EL (cell line): ENCODE measurements at places on chromosomes 1 and 21.
A peak's percentile ranks its signal among the peaks of the same experiment; 100 is the strongest.

- DNase-seq: no peak
Observed at GRCh38 chr1:152020849-152021248, 16.0 kb downstream of the S100A11 start.

DNA sequence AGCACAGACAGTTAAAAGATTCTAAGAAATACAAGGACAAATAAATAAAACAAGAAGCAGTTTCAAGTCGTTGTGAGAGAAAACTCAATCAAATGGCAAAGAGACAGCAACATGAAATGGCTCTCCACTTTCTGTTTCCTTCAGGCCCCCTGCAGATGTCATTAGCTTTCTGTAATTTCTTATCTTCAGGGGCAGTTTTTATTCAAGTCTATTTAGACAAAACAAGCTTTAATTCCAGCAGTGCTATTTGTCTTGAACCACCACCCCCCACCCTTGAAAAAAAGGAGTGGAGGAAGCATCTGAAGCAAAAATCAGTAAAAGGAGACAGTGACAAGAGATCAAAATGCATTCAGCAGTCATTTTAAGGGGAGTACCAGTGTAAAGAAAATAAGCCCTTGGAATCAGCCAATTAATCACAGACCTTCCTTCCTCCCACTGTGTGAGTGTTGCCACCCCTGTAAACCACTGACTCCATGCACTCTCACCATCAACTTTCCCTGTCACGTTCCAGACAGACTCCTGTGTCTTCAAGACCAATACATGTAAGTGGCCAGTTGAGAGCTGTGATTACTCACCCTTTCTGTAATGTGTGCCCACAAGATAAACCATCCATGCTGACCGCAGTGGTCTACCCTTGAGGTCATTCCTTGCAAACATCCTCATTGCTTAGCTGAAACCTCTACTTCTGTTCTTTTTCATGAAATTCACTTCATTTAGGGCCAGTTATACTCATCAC lies 136.1 kb upstream of the HOOK1 start:
- DNase-seq: peak; percentile 99

- DNase-seq: peak; percentile 65
Observed at GRCh38 chr1:208235982-208236761, 8.0 kb downstream of the PLXNA2 start.

GRCh38 chr21:19603011-19603593 lies 1199.5 kb upstream of the TMPRSS15 start:
- DNase-seq: no peak

GRCh38 chr1:8847990-8848389 lies 30.5 kb downstream of the ENO1 start:
- DNase-seq: no peak

DNA sequence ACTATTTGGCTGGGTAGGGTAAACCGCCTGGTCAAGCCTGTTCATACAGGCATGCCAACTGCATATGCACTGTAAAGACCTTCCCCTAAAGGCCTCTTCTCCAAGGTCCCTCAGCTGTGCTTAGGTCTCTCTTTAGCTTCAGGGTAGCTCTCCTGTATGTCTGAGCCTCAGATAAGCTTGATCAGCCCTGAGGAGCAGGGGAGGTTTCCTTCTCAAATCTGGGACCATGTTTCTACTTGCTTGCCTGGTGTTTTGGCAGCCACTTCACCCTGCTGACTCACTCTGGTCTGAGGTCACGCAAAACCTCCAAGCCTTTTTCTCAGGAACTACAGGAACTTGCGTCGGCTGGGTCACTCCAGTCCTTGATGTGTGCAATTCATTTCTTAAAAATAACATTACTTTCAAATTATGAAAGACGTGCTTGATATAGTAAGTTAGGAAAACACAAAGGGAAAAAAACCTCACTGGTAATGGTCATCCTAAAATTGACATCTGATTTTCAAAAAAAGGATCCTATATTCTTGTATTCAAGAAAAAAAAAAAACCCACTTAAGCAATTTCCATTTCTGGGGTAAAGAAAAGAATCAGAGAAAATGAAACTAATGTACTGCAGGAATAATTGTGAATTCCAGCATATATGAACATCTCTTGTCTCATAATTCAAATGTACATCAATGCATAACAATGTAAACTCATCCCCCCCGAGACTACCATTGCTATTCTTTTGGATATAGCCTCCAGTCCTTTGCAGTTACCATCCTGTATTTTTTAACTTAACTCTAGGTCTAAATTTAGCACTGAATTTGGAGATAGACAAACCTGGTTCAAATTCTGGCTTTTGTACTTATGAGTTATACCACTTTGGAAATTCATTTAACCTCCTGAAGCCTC lies 24.8 kb upstream of the RNF19B start:
- peak; percentile 95 for DNase-seq

DNA sequence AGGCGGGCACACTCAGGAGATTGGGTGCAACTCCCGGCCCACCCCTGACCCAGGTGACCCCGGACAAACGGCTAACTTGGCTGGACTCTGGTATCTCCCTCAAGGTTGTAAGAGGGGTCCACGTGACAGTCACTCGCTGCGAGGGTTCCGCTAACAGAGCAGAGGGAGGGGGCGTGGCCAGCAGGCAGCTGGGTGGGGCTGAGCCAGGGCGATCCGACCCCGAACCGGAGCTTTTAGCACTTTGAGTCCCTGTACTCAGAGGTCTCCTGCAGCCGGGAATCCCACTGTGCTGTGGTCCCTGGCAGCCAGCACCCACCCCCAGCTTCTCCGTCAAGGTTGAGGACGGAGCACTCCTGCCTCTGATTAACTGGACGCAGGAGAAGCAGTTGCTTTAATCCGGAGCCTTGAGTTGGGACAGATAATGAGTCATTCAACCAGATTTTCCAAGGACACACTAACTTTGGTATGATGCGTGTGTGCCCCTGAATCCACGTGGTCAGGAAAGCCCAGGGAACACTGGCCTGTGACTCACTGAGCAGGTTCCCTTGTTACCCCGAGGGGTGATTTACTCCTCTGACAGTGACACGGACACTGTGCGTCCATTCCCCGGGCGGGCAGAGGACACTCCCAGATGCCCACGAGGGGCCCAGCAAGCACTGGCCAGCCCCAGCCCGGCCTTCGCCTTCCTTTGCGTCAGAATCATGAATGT lies 16.8 kb downstream of the TRPM2 start:
- DNase-seq: peak; percentile 60

DNA sequence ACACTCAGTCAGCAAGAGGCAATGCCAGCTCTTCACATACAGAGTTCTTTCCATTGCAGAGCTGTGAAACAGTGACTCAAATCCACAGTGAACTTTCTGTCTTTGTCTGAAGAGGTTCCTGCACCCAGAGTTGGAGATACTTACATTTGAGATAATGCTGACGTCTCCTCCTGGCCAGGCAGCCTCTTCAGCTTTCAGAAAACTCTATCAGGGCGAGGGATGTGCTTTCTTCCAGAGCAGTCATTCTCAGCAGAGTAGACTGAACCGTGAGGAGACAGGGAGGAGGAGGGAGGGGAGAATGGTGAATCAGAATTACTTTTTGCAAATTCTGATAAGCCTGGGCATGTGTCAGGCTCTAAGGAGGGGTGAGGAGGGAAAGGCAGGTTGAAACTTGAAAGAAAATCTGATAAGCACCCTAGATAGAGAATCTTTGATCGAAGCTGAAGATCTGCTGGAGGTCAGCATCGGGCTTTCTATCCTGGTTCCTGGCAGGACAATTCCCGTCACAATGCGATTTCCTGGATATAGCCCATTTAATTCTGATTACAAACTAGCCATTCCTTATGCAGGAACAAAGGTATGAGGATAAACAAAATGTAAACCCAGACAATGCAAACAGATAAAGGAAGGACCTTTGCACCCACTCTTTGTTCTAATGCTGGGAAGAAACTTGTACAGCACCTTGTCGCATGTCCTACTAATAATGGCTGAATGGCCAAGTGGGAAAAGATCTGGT lies 18.9 kb upstream of the NID1 start:
- no peak for DNase-seq

- peak; percentile 62 for DNase-seq
Observed at GRCh38 chr1:182786223-182786994, 3.2 kb upstream of the NPL start.

DNA sequence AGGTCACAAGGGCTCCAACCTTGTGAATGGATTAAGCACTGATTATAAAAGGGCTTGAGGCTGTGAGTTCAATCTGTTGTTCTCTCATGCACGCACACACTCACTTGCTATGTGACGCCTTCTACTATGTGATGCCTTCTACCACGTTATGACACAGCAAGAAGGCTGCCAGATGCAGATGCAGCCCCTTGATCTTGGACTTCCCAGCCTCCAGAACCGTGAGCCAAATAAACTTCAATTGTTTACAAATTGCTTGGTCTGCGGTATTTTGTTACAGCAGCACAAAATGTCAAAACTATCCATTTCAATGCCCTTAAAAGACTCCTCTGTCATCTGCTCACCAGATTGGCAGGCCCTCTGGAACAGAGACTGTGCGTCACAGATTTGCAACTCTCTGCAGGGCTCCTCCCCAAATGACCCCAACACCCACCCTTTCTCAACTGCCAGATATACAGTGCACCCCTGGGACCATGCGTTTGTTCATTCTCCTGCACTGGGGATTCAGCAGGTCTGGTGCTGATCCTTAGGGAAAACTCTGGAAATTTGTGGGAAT lies 47.8 kb upstream of the KANK4 start:
- DNase-seq: no peak

- DNase-seq: peak; percentile 77
Observed at GRCh38 chr1:168121401-168122011, 15.2 kb downstream of the GPR161 start.

GRCh38 chr1:199297887-199298286 lies 659.0 kb downstream of the PTPRC start:
- DNase-seq: no peak

DNA sequence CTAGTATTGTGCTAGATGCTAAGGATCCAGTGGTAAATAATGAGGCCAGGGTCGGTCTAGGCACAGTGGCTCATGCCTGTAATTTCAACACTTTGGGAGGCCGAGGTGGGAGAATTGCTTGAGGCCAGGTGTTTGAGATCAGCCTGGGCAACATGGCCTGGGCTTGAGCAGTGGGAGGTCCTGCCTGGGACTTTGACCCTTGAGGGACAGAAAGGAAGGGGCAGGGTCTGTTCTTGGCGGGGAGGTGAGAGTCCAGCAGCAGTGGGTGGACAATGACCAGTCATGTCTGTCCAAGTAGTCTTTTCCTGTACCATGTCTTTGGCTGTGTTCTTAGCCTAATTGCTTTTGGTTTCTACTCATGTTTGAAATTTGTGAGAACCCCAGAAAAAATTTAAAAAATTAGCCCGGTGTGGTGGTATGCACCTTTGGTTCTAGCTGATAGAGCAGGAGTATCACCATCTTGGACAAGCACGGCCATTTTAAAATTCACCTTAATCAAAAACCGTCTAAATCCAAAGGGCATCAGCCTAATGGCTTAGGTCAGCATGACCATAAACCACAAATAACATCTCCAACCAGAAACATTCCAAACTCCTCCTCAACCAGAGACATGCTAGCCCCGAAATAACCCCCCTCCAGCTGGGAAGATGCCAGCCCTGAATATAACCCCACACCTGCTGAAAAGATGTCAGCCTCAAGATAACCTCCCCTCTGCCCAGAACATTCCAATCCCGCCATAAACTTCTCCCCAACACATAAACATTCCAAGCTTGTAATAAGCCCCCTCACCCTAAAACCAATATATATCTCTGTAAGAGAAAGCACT lies 6.8 kb upstream of the AK2 start:
- DNase-seq: no peak

DNA sequence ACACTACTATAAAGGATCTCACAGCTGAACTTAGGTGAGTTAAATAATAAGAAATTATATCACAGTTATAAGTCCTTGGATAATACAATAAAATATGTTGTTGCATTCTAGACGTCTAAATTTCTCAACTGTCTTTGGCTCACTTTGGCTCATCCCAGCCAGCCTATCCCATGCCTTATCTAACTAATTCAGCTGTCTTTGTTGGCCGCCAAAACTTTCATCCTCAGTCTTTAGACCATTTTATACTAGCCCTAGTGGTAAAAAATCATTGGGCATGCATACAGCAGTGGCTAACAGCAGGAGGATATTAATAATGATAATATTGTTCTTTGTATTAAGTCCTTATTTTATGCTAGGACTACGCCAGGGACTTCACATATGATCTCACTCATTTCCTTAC lies 59.3 kb downstream of the CCDC18 start:
- DNase-seq: no peak

- no peak for DNase-seq
Observed at GRCh38 chr1:21322681-21323016, 32.4 kb upstream of the ECE1 start.

DNA sequence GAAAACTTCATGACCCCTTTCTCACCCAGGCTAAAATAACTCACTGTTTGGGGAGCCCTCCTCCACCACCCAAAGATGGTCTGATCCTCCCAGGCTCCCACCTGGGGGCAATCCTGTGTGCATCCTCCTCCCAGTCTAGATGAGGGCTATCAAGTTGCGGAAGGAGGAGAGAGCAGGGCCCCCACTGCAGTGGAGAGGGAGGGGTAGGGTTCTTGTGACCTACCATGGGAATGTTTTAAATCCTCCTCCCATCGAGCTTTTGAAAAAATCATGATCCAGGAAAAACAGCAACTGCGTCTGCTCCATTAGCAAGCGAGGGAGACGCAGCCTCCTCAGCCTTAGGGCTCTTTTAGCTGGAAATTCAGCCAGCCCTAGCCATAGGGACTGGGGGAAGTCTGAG lies 80.0 kb downstream of the NAV1 start:
- no peak for DNase-seq

- no peak for DNase-seq
Observed at GRCh38 chr1:56496821-56497772, 82.3 kb downstream of the PLPP3 start.

DNA sequence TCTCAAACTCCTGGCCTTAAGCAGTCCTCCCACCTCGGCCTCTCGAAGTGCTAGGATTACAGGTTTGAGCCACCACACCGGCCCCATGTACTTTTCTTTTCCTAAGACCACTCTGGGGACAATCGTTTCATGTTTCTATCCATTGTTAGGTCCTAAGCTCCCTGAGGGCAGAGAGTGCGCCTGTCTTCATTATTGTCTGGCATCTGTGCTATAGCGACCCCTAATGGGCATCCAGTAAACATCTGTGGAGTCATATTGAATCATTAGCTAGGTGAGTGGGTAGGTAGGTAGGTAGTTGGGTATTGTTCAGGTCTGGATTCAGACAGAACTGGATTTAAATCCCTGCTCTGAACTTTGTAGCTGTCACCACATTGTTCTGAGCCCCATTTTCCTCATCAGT lies 66.1 kb downstream of the TMEM53 start:
- no peak for DNase-seq

GRCh38 chr1:186476264-186477040 lies 15.5 kb upstream of the PDC start:
- peak; percentile 44 for DNase-seq

DNA sequence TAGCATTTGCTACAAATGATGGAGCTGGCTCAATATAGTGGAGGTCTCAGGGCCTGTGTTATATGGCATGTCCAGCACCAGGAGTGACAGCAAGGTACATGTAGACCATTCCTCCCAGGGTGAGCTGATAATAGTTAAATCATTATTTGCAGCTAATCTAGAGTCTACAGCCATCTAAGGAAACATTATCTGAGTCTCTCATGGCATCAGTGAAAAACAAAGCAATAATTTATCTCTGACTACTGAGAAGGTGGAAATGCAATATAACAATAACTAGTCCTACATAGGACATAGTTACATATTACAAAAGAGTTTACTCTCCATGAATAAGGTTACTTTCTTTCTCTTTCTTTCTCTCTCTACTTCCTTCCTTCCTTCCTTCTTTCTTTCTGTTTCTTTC lies 143.4 kb upstream of the KCNK2 start:
- no peak for DNase-seq

GRCh38 chr21:38797470-38797869 lies 8.3 kb upstream of the ETS2 start:
- peak; percentile 67 for DNase-seq

- no peak for DNase-seq
Observed at GRCh38 chr1:56819387-56819899, at the start of gene FYB2. FYB2 (minus strand) TSS chr1:56819404; CDS start chr1:56819290, 114 bp downstream.
